ENCODE measurements at places on chromosomes 11 and 22.
A peak's percentile ranks its signal among the peaks of the same experiment; 100 is the strongest.

GRCh38 chr22:20875296-20875695, 16.5 kb downstream of the SNAP29 start:
- DNase-seq, result no peak

DNA sequence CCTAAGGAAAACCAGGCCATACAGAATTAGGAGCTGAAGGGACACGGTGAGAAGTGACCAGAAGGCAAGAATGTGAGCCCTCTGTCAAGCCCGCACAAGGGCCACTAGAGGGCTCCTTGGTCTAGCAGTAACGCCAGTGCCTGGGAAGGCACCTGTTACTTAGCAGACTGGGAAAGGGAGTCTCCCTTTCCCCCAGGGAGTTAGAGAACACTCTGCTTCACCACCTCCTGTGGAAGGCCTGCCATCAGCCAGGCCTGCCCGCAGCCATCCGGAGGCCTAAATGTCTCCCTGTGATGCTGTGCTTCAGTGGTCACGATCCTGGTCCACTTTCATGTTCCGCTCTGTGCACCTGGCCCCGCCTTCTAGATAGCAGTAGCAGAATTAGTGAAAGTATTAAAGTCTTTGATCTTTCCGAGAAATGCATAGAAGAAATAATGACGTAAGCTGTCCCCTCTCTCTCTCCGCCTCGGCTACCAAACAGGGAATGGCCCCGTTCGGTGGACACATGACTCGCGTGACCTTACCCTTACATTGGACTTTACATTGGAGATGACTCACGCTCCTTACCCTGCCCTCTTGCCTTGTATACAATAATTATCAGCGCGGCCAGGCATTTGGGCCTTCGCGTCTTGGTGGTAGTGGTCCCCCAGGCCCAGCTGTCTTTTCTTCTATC, 10.7 kb upstream of the GSTP1 start:
- peak; percentile 78 for DNase-seq

- DNase-seq, result no peak
These were observed 23.5 kb downstream of the TESMIN start for GRCh38 chr11:68727783-68728182.

DNA sequence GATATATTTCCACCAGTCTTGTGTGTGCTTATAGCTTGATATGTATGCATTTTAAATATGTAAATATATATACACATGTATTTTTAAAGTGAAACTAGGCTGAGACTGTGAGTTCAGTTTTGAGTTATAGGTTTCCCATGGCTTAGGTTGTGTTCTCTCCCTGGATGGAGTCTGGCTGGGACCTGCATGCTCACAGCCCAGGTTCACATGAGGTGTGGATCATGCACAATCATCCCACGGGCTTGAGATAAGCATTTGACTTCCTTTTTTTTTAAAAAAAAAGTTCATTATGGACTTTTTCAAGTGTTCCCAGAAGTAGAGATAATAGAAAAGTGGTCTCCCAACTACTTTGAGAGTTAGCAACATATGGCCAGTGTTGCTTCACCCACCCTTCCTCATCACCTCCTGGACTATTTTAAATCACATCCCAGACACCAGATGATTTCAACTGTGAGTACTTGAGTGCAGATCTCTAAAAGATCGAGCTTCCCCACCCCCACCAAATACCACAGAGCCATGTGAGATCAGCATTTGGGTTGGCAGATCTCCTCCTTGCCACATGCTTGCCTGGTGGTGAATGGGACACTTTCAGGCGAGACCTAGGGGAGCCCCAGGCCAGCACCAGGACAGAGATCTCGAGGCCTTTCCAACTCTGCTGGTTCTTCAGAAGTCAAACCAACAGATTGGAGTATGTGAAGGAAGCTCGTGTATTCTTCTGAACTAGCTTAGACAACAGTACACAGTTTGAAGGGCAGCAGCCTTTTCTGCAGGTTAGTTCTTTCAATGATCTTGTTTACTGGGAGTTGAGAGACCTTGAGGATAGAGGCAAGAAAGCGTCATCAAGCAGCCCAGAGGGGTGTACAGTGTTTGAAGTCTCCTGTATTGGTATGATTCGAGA, 15.9 kb downstream of the MED15 start:
- DNase-seq, result no peak

- DNase-seq, result no peak
These were observed 27.8 kb upstream of the GRAMD4 start for GRCh38 chr22:46592390-46592872.

- DNase-seq, result no peak
These were observed 1.5 kb downstream of the RPS6KA4 start for GRCh38 chr11:64360448-64360921.

DNA sequence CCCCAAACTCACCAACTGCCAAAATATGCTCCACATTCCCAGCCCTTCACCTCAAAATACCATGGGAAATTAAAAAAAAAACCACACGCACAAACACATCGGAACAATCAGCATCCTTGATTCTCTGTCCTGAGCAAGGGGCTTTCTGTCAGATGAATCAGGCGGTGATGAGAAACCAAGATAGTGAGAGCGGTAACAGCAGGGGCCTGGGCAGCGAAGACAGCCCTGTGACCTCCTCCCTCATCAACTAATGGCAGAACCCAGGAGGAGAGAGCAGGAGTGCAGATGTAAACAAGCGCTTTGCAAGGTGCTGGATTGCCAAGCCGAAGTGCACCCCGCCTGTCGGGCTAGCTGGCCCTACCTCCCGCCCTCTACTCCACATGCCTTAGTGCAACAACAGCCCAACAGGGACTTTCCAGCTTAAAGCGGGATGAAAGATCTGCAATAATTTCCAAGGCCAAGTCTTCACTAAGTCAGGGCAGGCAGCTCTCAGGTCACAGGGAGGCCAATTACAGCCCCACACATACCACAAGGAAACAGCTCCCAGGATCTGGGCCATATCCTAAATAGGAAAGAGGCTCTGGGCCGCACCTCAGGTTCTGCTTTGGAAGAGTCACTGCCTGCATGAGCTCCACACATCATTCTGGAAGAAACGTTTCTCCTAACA, 72.2 kb upstream of the BID start:
- peak; percentile 61 for DNase-seq
